ENCODE measurements at places on chromosomes 11 and 22. TPM values are rescaled to one million over a fixed set of nuclear protein-coding genes. Genes with fewer than 3 reads are reported as not detected.

The CSNK1E gene
- 74.7 TPM for total RNA-seq

The MTA2 gene
- total RNA-seq = 273 TPM

The CHCHD10 gene
- total RNA-seq = 140 TPM

The DEFB131B gene
- not detected for total RNA-seq
